CD4-positive, CD25-positive, alpha-beta regulatory T cell (primary cell): ENCODE measurements at places on chromosomes 7 and 10. TPM values are rescaled to one million over a fixed set of nuclear protein-coding genes. Genes with fewer than 3 reads are reported as not detected.

GRCh38 chr7:95861041-95861440 lies 88.7 kb downstream of the DYNC1I1 start:
- DNase-seq: no peak

NKX1-2 gene
- total RNA-seq: not detected

INMT gene
- total RNA-seq: not detected

DNA sequence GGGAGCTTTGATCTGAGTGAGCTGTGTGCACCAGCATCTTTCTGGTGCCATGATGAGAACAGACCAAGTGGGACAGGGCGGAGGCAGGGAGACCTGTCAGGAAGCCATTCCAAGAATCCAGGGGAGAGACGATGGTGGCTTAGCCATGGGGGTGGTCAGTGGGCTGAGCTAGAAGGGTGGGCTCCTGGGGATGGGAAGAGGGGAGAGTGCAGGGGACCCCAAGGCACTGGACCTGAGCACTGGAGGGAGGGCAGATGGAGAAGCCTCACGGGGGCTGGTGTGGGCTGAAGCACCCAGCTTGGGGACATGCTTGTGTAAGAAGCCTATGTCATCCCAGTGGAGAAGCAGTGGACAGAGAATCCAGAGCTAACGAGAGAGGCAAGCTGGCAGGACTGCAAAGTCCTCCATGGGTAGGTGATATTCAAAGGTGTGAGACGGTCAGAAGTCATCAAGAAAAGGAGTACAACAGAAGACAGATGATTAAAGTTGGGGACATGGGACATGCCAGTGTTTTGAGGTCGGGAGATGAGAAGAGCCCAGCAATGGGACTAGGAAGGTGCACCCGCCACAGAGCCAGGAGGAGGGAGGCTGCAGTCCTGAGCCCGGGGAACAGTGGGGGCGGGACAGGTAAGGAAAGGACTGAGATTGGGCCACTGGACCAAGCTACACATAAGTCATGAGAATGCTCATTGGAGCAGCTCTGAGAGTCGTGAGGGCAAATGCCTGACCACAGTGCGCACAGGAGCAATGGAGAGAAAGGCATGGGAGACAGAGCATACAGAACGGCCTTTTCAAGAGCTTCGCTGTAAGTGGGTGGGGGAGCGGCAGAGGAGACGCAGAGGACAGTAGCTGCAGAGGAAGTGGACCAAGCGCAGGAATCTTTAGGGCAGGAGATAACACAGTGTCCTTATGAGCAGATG lies 72.0 kb downstream of the GRID1 start:
- no peak for DNase-seq

- no peak for DNase-seq
Observed at GRCh38 chr7:18177815-18178660, 150.4 kb upstream of the PRPS1L1 start.

PPP1R9A gene
- not detected for total RNA-seq

DNA sequence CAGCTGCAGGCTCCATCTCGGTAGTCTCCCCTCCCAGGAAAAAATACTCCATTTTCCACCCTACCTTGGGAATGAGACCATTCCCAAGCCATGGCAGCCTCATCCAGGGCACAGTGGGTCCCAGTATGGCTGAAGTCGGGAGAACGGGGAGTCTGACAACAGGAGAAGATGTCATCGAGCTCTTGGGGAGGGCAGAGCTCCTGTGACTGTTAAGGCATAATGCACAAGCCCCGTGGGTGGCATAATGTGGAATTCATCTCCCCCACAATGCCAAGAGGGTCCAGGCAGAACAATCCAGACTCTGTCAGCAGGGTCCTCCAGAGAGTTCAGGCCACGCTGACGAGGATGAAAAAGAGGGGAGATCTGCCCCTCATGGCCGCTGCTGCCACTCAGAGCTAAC lies 279.4 kb downstream of the PLXNA4 start:
- no peak for DNase-seq

DNA sequence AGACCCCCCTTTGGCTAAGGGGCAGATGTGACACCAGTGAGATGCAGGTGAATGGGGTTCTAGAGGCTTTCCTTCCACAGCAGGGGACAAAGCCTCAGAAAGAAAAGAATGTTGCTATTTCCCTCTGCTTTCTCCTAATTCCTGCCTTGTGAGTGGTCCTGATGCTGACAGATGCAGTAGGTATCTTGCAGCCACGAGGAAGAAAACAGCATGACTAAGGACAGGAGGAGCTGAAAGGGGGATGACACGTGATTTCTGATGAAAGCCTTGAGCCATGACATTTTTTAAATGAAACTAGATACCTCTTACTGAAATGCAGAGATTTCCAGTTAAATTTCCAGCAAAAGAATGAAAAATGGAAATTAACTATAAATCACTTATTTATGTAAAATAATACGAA lies 92.4 kb downstream of the C1GALT1 start:
- DNase-seq: no peak

DNA sequence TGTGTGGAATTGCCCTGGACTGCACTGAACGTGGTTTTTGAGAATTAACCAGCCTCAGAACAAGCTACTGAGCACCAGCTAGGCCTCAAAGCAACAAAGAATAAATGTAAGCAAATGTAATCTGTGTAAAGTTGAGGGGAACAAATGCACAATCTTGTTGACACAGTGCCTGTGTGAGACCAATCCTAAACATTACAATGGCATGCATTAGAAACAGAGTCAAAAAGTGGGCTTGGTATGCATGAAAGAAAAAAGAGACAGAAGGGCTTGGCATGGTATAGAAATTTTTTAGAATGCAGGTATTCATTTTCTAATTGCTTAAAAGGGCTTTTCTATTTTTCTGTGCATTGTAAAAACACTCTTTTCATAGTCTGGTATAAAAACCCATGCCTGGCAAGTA lies 224.3 kb downstream of the POU6F2 start:
- DNase-seq: no peak

DNA sequence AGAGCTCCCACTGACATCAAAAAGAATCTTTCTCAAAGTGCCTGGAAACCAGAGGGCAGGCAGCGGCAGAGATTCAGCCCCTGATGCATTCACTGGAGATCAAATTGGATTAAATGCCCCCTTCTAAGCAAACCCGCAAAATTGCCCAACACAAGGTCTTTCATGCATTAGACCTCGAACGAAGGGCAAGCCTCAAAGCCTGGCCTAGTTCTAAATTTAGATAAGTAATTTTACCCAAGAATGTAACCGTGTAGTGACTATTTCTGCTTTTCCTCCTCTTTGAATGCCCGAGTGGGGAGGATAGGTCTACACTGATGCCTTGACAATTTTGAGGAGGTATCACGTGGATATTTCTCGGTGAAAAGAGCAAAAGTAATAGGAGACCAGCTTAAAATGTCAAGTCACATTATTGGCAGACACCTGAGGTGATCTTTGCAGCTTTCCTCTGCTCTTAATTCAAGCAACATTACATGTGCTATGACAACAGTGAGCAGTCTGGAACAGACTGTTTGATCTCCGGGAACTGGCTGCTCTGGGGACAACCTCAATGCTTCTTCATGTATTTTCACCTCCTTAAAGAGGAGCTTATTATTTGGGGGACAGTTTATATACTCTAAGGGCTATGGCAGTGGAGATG lies 1263.5 kb upstream of the AUTS2 start:
- no peak for DNase-seq

- peak; percentile 68 for DNase-seq
Observed at GRCh38 chr10:49187950-49188761, at the start of gene TMEM273. Gene TMEM273, minus strand, starts transcription at chr10:49188391. Its CDS starts 55 bp downstream, at chr10:49188336.

- no peak for DNase-seq
Observed at GRCh38 chr7:22895140-22895827, 72.6 kb upstream of the TOMM7 start.

ZCCHC24 gene
- total RNA-seq: 1.8 TPM

DNA sequence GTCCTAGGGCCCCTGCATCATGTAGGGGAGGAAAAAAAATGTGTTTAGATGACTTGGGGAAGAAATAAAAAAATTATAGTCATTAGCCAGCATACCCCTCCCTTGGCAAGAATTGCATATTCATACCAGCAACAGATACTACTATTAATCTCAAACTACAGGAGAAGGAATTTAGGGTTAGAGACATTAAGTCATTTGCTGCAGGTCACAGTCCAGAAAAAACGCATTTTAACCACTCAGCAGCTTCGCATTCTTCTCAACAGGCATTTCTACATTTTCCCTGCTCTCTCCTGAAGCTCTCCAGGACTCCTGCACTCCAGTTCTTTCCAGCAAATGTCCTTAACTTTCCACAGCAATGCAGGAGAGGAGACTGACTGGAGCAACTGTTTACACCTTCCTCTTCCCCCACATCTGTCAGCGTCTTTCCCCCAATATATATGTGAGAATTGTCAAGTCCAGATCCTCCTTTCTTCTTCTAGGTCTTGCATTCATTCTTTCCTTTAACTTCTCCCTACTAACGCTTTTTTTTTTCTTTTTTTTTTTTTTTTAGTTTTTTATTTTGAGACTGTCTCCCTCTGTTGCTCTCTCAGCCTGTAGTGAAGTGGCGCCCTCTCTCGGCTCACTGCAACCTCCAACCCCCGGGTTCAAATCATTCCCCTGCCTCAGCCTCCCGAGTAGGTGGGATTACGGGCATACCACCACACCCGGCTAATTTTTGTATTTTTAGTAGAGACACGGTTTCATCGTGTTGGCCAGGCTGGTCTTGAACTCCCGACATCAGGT lies 35.6 kb downstream of the PRPS1L1 start:
- DNase-seq: no peak
